CD8-positive, alpha-beta T cell (primary cell): ENCODE measurements at places on chromosomes 3 and 15.

- no peak for DNase-seq
Measured at GRCh38 chr3:183975981-183976662, 41.6 kb downstream of the ABCC5 start.

- DNase-seq: no peak
Measured at GRCh38 chr3:123157598-123158287, 44.0 kb upstream of the SEC22A start.

- DNase-seq: no peak
Measured at GRCh38 chr3:115369021-115369420, 221.9 kb upstream of the ZBTB20 start.

- DNase-seq: no peak
Measured at GRCh38 chr15:60791216-60791615, 312.3 kb upstream of the ICE2 start.

- DNase-seq: no peak
Measured at GRCh38 chr3:26307787-26308186, 314.8 kb upstream of the LRRC3B start.

DNA sequence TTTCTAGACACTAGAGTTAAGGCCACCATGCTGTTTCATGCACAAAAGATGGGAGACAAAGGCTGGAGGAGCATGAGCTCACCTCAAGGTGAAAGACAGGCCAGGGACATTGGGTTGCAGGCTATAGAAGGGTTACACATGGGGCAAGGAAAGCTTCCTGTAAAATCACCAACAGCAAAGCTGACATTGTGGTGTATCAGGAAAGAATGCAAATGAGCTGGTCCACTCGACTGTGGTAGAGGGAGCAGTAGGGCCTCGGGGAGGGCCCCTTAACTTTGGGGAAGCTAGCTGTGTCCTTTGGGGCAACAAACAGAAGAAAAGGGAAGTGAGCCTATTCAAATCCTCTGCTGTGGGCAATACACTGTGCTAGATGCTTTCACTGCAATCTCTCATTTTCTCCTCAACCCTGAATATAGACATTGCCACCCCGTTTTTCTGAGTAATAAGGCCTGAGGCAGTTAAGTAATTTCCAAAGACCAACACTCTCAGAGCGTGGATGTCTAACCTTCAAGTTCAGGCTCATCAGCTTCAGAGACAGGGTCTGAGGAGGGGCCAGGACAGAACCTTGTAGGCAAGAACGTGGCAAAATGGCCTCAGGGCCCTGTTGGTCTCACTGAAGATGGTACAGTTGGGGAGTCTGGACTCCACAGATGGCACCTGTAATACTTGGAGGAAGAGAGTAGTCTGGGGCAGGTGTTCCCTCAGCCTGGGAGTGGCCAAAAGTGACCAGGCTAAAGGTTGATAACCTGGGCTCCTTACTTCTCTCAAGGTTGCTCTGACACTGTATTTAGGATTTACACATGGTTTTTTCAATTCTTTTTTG is 24.1 kb downstream of the CX3CR1 start:
- no peak for DNase-seq

GRCh38 chr3:7881946-7882345 is 619.7 kb upstream of the LMCD1 start:
- no peak for DNase-seq

- DNase-seq: no peak
Measured at GRCh38 chr3:54014067-54014466, 108.3 kb upstream of the CACNA2D3 start.

DNA sequence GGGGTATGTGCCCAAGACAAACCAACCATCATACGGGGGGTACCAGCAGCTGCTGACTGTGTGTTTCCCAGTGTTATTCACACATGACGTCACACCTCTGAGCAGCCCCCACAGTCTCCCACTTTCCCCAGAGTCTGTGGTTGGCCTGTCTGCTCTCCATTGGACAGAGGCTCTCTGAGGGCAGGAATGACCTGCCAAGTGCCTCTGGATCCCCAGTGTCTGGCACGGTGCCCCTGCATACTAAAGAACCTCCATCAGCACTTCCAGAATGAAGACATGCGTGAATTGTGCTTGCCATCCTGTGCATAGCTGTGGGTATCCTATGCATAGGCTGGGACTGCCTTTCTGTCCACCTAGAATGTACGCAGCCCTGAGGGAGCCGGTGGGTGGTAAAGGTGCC is 3.5 kb upstream of the CCDC9B start:
- DNase-seq: no peak

DNA sequence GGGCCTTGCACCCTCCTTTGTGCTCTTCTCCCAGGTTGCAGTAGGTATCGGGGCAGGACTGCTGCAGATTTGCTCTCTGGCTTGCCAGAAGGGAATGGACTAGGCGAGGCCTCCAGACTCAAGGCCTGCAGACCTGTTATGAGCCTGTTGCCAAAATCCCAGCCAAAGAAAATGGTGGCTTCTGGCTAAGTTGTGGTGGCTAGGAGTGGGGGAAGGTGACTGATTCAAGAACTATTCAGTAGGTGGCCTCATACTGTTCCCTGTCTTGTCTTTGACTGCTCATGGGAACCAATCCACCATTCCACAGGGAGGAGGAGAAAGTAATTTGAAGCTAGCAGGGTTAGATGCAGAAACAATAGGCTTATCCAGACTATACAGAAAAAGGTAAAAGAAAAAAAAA is 380.4 kb upstream of the PROK2 start:
- DNase-seq: no peak

DNA sequence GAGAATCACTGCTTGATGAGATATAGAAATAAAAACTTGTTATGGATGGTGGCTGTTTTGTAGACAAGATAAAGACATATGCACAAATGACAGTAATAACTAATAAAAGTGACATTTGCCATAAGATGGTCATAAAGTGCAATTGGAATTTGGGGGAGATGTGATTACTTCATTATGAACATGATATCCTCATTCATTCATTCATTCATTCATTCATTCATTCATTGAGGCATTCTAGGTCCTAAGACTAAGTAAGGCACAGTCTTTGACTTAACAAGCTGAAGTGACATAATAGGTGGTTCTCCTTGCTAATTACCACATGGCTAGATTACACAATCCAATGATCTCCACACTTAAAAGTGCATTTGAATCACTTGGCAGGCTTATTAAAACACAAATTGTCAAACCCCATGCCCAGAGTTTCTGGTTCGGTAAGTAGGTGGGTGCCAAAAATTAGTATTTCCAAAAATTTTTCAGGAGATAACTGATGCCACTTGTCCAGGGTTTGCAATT is 18.9 kb downstream of the RAP2B start:
- DNase-seq: no peak

DNA sequence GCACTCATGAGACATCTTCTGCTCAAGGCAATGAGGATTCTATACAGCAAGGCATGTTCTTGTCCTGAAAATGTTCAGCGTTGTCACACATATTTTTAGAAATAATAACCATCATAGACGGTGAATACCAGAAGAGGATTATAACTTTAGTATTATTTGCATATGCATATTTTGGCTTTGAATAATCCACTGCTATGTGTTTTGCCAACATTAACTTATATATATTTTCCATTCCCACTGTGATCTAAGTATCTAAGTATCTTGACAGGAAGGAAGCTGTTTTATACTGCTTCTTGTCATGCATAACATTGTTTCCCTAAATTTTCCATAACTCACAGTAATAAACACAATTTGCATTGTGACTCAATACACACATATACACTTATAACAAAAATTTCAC is 509.5 kb downstream of the TBL1XR1 start:
- DNase-seq: no peak

DNA sequence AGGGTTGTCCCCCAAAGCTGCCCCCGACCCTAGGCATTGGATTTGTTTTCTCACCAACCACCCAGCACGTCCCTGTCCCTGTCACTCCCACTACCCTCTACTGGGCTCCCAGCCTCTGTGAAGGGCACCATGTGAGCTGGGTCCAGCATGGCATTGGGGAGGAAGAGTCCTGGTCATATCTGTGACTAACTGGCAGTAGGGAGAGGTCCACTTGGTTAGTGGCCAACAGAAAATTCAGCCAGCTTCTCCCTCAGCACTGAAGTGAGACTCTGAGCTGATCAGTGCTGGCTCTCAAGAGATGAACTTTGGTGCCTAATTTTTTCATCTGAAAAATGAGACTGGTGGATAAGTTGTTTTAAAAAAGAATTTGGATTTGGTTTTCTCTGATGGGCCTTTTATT is 11.3 kb upstream of the KIF23 start:
- no peak for DNase-seq

GRCh38 chr3:125416235-125416634 is 41.1 kb upstream of the ZNF148 start:
- no peak for DNase-seq

DNA sequence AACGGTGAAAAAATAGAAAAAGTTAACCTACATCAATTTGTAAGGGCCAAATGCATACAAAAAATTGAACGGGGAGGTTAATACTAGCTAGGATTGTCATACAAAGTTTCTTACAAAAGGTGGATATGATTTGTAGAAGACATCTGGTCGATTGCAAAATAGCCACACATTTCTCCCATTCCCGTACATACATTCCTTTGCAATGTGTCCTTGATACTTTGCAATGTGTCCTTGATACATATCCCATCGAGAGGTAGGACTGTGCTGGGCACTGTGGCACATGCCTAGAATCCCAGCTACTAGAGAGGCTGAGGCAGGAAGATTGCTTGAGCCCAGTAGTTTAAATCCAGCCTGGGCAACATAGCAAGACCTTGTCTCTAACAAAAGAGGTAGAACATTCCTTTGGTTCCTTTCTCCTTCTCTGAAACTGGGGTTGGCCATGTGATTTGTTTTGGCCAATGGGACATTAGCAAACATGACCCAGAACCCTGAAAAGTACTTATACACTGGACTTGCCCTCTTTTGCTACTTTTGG is 9.5 kb downstream of the TTBK2 start:
- DNase-seq: no peak

DNA sequence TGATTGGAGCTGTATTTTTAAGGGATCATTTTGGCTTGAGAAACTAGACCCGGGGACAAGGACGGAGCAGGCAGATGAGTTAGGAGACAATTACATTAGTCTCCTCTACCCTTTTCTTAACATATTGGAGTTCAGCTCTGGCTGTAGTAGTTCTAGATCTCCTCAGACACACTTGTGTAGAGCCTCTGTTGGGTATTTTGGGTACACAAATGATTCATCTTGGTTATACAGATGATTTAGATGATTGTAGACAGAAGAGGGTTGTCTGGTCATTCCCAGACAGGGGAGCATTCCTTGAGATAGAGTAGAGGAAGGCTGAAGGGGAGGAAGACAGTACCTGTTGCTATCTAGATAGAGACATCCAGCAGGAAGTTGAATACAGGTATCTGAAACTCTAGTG is 43.4 kb downstream of the CD86 start:
- no peak for DNase-seq

GRCh38 chr15:66565141-66565641 is 607 bp downstream of the LCTL start:
- no peak for DNase-seq

DNA sequence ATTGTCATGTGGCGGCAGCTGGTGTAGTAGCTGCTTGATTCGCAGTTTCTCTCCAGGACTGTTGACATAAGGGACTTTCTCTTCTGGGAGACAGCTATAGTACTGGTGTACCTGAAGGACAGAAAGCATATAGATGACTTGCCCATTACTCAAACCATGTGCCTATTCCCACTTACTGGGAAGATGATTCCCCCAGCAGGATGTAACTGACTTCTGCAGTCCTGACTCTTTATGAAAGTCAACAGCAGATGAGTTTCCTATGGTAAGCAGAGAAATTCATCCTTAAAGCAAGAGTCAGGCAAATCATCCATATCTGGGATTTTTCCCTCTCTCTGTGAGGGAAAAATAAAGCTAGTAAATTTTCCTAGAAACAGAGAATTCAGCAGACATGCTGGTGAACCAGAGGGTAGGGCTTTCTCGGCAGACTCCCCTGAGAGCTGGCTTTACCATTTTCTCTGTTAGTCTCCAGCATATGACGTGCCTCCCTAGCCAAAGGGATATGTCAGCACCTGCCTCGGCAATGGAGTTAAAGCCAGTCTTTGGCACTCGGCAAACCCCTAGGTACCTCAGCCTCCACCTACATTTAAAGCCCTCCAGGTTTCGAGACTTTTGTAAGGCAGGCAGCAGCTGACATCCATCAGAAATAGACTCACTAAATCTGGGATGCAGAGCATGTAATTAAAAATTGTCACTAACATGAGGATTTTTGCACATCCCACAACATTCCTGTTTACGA is 62.1 kb downstream of the PRICKLE2 start:
- DNase-seq: no peak

- no peak for DNase-seq
Measured at GRCh38 chr3:172094621-172095557, 55.5 kb downstream of the FNDC3B start.

DNA sequence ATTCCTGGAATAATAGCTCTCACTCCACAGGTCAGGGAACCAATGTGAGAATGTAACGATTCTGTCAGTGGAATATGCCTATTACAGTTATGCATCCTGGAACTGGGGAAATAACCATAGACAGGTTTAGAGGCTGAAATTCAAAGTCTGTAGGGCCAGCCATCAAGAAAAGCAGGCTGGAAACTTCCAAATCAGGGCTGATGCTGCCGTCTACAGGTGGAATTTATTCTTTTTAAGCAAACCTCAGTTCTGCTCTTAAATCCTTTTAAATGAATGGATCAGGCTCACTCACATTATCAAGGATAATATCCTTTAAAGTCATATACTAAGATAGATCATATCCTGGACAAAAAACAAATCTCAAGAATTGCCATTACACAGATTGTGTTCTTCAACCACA is 699.8 kb downstream of the NR2F2 start:
- no peak for DNase-seq

- no peak for DNase-seq
Measured at GRCh38 chr3:14699643-14700042, 24.7 kb downstream of the C3orf20 start.

DNA sequence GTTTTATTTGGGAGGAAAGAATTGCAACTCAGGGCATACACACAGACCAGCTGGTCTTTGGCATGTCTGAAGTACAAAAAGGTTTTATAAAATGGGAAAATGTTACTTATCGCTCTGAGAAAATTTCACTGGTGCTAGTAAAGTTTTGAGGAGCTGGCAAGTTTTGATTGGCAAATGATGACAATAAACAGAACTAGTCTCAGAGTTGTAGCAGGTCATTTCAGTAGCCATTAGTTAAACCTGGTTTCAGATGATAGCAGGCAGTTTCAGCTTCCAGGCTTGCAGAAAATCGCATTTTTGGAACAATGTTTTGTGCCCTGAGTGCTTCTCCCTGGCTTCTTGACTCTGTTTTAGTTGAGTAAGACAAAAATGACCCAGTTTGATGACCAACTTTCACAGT is 10.7 kb downstream of the B2M start:
- DNase-seq: no peak

- DNase-seq: no peak
Measured at GRCh38 chr15:36748366-36749115, 169.1 kb downstream of the CDIN1 start.
